OCI-LY7 (cell line): ENCODE measurements at places on chromosomes 2 and 18. TPM values are rescaled to one million over a fixed set of nuclear protein-coding genes. Genes with fewer than 3 reads are reported as not detected.

HES6 gene
- 10.9 and 13.8 TPM in 2 replicates for total RNA-seq

MYCN gene
- not detected in 2 replicates for total RNA-seq

INHBB gene
- not detected in 2 replicates for total RNA-seq

ACVR1C gene
- total RNA-seq = not detected in 2 replicates

ACMSD gene
- total RNA-seq = not detected in 2 replicates

UGT1A7 gene
- total RNA-seq = not detected in 2 replicates

EVX2 gene
- not detected in 2 replicates for total RNA-seq

BBS5 gene
- 0.11 and 0.20 TPM in 2 replicates for total RNA-seq

DOK6 gene
- not detected in 2 replicates for total RNA-seq

EGR4 gene
- total RNA-seq = not detected in 2 replicates

EMILIN1 gene
- total RNA-seq = 1.6 and 2.2 TPM in 2 replicates

CACNB4 gene
- 0.37 and 0.76 TPM in 2 replicates for total RNA-seq

SF3B1 gene
- 268 and 298 TPM in 2 replicates for total RNA-seq
